HS-5 (cell line): ENCODE measurements at places on chromosomes 1 and 21.

- DNase-seq = no peak
These were observed 14.7 kb downstream of the WNT3A start for GRCh38 chr1:228021355-228022030.

DNA sequence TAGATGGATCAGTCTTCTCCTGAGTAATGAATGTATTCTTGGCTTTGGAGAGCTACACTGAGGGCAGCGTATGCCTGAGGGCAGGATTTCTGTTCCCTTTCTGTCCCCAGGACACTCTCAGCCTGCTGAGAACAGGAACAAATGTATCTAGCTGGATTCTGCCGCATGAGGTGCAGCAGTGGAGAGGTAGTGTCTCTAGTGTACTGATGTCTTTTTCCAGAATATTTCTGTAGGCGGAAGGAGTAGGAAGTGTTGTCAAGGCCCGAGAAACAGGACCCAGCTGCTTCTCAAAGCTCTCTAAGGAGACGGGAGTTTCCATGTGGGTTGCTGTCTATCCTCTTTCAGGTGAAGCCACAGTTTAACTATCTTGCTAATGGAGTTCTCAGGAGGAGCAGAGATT is 65.5 kb downstream of the MT1HL1 start:
- no peak for DNase-seq

DNA sequence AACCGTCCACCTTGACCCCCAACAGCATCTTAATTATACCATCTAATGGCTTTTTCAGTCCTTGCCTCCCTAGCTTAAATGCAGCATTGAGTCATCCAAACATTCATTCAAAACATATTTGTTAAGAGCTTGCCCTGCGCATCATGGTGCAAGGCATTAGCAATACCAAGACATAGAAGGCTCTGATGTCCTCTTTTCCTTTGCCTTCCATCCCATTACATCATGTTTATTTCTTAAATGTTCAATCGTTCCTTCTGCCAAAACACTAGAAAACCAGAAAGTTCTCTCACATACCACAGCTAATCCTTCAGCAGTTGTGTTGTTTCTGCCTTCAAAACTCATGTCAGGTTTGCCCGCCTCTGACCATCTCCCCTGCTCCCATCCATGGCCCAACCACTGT is 29.8 kb upstream of the VTCN1 start:
- no peak for DNase-seq

GRCh38 chr1:50424045-50424883 is 1.0 kb upstream of the DMRTA2 start:
- no peak for DNase-seq

- DNase-seq = peak; percentile 38
These were observed 343.6 kb downstream of the PTPRU start for GRCh38 chr1:29579821-29580425.

GRCh38 chr1:6409053-6409452 is 10.7 kb downstream of the HES2 start:
- no peak for DNase-seq

- DNase-seq = no peak
These were observed 159.9 kb upstream of the RUNX1 start for GRCh38 chr21:35208810-35209517.
